H1 (cell line): ENCODE measurements at places on chromosomes 6 and 20.
A peak's percentile ranks its signal among the peaks of the same experiment; 100 is the strongest.

DNA sequence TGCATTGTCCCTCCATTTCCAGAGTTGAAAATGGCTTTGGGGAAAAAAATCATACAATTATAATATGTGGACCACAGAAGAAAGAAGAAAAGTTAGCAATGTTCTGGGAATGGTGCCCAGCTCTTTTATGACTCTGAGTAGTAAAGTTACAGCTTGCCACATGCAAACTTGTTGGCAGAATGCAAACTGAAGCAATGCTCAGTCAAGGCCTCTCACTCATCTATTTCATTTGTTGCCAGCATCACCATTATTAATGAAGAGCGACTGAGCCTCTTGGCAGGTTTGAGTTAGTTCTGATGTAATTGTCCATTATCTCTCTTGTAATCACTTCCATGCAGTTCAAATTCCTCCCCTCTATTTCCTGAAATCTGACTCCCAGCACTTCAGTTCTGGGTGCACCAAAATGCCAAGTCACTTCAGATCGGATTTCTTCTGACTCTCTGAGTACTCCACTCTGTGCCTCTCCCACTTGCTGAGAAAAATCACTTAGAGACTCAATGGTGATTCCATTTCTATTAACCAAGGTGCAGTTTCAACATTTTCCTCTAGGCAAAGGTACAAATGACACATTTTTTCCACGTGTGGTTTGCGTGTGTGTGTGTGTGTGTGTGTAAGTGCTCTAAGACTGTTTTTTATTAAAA is 154.4 kb upstream of the STMND1 start:
- DNase-seq, result peak; percentile 13

- peak; percentile 66 for DNase-seq
These were observed 131.5 kb downstream of the TAF4 start for GRCh38 chr20:61933951-61934715.

DNA sequence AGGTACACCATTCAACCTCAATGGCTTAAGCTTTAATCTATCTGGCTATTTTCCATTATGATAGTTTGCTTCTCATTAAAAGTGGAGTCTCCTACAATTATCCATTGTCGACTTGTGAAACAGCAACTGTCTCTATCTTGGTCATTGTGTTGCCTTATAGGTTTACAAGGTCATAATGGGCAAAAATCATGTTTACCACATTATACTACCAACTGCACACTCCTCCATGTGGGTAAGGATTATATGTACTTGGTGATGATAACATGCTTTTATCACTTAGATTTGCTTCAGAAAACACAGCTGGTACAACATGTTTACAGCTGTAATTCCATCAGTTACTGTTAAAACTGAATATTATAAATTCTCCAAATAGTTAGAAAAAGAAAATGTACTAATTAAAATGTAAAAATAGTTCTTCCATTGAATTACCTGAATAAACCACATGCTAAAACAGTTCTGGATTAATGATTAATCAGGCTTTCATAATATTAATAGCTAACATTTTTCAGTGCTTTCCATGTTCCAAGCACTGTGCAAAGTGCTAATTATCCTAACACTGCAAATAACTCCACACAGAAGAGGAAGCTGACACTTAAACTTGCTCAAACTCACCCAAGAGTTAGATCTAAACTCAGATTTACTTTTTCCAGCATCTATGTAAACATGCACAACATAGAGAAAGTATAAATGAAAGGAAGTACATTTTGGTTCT is 96.7 kb downstream of the OGFRL1 start:
- no peak for DNase-seq

DNA sequence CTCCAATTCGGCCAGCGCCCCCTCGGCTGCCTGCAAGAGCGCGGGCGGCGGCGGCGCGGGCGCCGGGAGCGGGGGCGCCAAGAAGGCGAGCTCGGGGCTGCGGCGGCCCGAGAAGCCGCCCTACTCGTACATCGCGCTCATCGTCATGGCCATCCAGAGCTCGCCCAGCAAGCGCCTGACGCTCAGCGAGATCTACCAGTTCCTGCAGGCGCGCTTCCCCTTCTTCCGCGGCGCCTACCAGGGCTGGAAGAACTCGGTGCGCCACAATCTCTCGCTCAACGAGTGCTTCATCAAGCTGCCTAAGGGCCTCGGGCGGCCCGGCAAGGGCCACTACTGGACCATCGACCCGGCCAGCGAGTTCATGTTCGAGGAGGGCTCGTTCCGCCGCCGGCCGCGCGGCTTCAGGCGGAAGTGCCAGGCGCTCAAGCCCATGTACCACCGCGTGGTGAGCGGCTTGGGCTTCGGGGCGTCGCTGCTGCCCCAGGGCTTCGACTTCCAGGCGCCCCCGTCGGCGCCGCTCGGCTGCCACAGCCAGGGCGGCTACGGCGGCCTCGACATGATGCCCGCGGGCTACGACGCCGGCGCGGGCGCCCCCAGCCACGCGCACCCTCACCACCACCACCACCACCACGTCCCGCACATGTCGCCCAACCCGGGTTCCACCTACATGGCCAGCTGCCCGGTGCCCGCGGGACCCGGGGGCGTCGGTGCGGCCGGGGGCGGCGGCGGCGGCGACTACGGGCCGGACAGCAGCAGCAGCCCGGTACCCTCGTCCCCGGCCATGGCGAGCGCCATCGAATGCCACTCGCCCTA is 963 bp downstream of the FOXF2 start:
- DNase-seq, result peak; percentile 72

- DNase-seq, result no peak
These were observed 130.9 kb upstream of the DEFB112 start for GRCh38 chr6:50180646-50181045.

DNA sequence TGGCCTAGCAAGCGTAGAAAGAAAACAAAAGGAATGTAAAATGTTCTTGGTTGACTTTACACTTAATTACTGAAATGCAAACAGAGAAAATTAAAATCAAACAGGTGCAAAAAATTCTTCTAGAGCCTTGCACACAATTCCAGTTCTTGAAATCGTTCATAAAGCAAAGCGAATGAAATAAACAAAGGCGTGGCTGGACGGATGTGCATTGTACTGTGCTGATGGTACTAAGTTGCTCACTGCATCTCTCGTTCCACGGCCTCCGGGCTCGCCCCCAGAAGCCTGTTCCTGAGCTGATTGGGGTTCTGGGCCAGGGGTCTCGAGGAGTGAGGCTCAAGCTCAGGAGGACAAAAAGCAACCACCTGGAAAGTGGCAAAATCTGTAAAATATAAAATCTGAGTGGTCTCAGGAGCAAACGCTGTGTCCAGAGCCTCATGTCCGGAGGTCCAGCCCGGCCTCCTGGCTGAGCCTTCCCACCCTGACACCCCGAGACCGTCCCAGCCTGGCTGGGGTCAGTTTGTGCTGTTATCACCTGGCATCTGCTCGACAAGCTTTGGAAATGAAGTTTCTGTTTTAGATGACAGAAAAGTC is 71.3 kb downstream of the TTLL2 start:
- no peak for DNase-seq

DNA sequence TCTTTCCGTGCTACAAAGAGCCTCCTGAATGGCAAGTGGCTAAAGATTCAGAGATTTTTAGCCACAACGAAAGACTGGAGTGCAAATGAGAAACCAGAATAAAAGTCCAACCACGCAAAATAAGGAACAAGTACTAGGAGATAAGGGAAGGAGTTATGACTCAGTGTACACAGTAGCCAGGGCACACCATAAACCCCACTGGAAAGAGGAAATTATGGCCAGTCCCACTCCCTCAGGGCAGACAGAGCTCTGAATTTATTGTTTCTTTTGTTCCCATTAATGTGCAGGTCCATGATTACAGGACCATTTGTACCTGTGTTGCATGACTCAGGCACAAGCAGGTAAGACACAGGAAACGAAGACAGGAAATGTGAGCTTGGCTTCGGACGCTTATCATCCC is 150.3 kb upstream of the PREP start:
- DNase-seq, result no peak

GRCh38 chr6:158805698-158806377 is 13.3 kb downstream of the EZR start:
- no peak for DNase-seq

DNA sequence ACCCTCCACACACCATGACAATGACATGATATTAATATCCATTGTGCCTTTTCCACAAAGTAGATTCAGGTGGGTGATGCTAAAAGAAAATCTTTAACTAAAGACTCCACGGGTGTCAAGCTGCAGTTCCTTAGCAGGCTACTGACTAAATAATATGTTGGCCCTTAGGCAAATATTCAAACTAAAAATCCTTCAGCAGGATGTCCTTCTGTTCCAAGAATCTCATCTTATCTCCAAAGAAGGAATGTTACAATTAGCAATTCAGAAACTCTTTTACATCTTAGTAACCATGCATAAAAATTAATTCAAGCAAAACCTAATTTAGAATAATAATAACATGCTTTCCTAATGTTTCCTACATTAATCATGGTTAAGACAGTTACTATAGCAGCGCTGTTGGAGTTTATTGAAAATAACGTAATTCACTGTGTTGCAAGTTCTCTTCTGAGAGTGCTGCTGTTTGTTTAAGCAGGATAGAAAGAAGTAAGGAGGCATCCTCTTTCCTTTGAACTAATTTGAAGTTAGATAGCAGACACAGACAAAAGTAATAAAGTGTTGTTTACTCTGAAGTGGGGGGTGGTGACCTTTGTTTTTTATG is 414.8 kb upstream of the CDH4 start:
- DNase-seq, result no peak

- no peak for DNase-seq
These were observed 2.9 kb downstream of the AIG1 start for GRCh38 chr6:143063631-143064030.

- no peak for DNase-seq
These were observed 212.0 kb downstream of the IBTK start for GRCh38 chr6:82035526-82035925.

DNA sequence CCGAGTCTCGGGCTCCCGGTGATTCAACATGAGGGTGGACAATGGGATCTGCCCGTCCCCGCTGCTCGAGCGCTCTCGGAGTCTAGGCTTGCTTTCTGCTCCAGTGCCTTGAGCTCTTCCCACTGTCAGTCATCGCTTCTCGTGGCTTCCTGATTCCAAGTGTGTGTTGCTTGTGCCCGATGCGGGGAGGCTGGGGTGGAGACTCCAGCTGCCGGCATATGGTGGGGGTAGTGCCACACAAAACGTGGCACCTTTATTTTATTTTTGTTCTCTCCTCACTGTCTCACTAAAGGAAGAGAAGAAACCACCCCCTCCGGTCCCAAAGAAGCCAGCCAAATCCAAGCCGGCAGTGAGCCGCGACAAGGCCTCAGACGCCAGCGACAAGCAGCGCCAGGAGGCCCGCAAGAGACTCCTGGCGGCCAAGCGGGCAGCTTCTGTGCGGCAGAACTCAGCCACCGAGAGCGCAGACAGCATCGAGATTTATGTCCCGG is 14.8 kb upstream of the MYL9 start:
- no peak for DNase-seq

- DNase-seq, result no peak
These were observed 306.8 kb downstream of the LMBRD1 start for GRCh38 chr6:69489970-69490369.

DNA sequence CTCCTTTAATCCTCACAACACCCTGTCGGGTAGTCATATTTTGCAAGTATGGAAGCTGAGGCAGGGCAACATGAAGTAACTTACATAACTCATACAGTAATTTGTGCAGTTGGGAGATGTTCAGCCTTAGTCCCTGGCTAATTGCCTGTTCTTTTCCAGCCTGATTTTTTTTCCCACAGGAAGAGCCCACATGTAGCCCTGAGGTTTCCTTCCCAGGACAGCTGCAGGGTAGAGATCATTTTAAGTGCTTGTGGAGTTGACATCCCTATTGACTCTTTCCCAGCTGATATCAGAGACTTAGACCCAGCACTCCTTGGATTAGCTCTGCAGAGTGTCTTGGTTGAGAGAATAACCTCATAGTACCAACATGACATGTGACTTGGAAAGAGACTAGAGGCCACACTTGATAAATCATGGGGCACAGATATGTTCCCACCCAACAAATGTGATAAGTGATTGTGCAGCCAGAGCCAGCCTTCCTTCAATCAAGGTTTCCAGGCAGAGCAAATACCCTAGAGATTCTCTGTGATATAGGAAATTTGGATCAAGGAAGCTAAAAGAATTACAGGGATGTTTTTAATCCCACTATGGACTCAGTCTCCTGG is 5.0 kb upstream of the BTN2A1 start:
- no peak for DNase-seq

- DNase-seq, result no peak
These were observed 148.4 kb upstream of the FOXA2 start for GRCh38 chr20:22732751-22733150.

DNA sequence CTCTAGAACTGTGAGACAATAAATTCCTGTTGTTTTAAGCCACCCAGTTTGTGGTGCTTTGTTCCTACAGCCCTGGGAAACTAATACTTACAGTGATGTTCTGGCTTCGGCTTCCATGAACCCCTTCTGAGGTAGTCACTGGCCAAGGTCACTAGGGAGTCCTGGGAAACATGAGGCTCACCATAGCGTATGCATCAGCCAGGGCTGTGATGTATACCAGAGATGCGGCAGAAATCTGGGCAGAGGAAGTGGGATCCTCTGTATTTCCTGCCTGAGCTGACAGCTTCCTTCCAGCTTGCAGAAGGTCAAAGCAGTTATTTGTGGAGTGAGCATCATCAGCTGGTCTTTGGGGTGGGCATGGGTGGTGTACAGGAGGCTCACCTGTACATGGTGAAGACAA is 27.9 kb downstream of the KAT14 start:
- no peak for DNase-seq

- DNase-seq, result no peak
These were observed 9.2 kb upstream of the PRSS16 start for GRCh38 chr6:27238010-27238983.

DNA sequence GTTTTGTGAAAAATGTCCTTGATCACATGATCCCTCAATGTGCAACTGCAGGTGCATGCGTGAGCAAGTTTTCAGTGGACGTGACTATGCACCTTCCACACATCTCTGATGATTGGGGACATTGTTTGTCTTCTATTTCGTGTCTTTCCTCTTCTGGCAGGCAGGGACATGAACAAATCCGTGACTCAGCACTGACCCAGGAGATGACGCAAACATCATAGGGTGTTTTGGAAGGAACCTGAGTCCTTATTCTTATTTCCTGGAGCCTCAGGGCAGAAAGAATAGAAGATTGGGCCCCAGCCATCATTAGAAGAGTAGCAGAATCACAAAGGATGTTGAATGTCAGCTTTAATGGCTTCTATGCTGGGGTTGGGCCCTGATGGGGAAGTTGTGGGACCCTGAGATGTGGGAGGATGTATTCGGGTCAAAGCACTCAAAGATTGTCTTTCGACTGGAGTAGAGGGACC is 11.9 kb upstream of the SIRPD start:
- DNase-seq, result no peak
